ENCODE measurements at places on chromosomes 1 and 21.

DNA sequence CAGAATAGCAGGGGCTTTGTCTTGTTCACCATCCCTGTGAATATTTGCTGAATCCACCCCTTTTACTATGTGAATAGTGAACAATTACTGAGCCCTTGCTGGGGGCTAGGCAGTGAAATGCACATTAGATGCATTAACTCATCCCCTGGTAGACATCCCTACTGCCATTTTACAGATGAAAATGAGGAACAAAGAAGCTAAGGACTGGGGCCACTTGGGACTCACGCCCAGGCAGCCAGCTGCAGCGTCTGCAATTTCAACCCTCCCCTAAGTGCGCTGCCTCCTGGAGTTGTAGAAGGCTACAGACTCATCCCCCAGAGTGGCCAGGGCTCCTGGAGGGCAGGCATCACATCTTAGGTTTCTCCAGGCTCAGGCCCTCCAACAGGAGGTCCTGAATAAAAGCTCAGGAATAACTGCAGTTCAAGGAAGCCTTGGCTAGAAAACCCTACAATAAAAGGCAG, 31.6 kb downstream of the CAPZB start:
- no peak for DNase-seq

DNA sequence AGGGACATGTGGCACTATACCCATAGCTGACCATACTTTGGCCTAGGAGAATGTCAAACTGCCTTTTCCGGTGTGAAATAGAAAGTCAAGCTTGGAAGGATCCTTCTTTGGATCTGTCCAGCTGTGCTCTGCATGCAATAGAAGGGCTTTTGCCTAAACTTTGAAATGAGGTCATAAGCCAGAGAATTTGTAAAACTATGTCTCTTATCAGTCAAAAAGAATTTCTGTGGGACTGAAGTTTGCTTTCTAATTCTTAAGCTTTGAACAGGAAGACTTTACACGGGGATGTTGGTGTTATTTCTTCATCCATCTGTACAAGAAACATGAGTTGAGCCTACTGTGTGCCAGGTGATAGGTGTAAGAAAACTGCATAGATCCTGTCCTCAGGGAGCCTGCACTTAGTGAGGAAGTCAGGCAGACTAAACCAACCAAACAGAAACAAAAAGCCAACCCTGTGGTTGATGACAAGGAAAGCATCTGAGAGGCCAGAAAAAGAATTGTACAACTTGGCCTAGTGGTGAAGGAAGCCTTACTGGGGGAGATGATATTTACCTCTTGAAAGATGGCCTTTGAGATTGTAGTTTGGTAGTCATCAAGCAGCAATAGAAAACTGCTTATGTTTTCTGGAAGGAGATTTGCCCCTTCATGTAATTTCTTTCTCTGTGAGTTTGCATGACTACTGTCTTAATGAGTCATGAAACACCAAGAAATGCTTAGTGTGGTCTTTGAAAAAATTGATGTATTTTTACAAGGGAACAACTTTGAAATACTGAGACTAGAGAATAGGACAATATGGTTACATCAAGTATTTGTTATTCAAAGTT, 24.8 kb downstream of the TGFB2 start:
- DNase-seq, result no peak

GRCh38 chr1:39733161-39733560, 5.5 kb upstream of the PPIE start:
- no peak for DNase-seq

DNA sequence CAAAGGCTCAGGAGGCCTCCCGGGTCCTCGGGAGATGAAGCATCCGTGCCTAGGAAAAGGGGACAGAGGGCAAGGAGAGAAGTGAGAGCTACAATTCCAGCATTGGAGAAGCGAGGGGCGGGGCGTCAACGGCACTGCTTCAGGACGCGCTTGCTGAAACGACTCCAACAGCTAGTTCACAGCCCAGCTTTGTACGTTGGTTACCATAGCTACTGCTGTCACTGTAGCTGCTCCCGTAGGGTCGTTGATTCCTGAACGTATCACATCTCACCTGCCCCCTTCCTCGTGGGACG, 63.1 kb downstream of the TOR1AIP2 start:
- DNase-seq, result no peak

DNA sequence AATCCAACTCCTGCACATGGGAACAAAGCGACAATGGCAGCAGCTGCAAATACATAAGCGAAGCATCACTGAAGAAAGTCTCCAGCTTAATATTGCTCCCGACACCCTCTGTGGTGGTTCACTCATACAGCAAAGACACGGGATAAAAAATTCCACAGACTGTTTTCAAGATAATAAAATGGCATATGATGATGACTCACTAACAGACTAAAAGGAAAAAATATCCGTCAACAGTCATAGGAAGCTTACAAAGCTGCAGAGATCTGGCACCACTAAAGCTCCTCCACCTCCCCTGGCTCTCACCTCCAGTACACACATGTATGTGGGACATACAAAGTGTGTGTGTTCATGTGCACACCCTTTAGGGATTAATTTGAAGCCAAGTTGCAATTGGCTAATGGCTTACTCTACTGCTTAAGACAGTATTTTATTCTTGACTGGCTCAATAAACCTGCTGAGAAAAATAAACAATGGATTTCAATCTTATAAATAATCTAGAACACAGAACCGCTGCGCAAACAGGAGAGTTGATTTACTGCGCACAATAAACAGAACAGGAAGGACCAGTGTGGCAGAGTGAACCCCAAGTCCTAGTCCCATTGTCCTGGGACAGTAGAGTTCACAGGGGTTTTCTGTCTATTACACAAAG, 94.4 kb downstream of the SLC45A1 start:
- no peak for DNase-seq

DNA sequence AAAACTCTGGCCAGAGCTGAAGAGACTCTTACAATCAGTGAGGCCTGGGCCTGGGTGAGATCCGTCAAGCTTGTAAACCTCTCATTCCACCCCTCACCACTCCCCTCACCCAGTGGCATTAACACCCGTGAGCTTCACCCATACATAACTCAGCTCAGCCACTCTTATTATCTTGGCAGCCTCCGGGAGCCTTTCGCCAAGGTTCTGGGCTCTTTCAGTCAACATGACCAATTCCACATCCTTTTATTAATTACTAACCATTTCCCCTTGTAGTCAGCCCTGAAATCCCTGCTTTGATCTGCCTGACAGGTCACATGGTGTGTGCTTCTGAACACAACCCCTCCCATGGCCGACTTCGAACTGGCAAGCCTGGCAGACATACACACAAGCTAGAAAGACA, 134.8 kb downstream of the SETD4 start:
- DNase-seq, result no peak

DNA sequence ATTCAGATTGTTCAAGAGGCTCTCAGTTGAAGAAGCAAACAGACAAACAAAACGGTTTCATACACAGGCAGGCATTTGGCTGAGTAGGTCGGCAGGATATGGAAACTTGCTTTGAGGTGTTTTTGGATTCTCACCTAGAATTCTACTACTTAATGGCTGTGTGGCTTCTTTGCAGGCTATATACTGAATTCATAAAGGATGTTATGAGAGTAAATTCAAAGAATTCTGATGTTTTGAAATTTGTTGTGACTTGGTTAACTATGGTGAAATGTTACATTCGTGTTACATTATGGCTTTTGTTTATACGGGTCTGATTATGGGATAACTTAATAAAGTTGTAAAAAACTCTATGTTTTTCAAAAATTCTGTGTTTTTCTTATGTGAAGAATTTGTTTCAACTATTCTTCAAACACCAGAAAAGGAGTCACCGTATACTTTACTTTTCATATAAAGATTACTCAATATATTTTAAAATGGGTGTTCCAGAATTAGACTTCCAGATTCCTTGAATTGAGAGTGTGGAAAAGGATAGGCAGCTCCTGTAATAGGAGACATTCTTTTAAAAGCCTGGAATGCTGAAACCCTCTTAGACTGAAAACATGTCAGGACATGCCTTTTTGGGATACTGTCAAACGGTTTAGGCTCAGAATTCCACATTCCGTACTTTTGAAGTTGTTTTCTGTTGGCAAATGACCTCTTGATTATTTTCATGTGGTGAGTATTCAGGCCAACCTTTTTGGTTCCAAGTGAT, 8.2 kb upstream of the IRF2BP2 start:
- no peak for DNase-seq

GRCh38 chr1:13593511-13594131, 10.0 kb downstream of the PDPN start:
- no peak for DNase-seq

DNA sequence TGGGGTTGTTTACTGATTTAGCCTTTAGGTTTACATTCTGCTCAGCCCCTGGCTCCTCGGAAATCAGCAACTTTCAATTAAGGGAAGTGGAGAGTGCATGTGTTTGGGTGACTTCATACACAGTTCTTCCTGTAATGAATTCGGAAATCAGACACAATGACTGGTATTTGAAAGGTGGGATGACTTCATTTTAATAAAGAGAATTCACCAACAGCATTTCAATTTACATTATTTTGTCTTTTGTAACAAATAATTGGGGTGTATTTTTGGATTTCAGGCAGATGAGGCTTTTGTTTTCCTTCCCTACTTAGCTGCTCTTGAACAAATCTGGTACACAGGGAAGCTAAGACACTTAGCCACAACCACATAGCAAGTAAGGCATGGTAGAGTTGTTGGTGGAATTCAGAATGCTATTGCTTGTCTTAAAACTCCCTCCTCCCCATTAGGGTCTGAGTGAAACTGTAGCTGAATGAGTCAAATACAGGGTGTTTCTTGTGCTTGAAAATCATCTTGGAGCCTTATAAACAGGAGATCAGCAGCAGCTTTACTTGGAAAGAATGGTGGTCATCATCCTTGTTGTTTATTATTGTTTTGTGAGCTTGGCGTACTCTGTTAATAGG, 917 bp downstream of the STX12 start:
- no peak for DNase-seq

DNA sequence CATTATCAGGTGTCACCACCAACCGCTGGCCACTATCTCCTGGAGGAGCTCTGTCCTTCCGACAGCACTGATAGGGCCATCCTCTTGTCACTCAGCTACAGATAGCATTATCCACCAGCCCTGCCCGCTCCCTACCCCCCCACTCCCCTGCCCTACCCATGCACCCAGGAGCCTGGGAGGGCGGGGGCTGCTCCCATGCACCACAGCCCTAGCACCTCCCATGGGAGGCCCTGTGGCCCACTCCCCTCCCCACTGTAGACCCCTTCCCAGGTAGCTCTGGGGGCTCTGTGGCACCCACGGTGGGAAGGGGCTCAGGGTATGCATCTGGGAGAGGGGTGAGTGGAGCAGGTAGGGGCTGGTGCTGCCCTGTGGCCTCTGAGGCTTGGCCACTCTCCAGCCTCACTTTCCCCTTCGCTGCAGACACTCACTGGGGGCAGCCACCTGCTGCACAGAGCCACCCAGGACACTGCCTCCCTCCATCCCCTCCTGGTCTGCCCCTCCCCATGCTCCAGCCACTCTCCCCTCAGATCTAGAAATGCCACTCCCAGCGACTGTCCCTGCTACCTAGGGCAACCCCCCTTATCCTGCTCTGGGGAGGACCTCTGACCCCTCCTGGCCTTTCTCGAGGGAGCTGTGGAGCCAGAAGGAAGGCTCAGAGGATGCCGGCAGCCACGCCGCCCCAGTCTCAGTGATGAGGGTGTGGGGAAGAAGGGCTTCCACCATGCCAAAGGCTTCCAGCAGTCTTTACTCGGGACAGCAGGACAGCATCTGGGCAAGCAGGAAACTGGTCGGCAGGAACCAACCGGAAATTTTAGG, 58.5 kb downstream of the WNT9A start:
- DNase-seq, result peak; percentile 15

DNA sequence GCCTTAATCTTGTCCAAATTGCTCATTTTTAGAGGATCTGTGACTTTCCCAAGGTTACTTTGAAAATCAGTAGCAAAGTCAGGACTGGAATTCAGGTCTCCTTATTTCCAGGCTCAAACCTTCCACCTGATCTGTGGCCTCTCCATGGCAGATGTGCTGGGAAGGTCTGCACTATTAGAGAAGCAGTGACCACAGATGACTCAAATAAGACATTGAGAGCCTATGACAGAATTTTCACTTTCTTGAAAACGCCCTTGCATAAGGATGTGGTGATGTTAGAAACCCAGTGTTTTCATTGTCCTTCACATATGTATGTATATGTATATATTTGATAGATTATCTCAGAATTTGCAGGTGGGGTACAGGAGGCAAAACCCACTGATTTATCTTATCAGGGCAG, 45.3 kb downstream of the TTC39A start:
- DNase-seq, result no peak

GRCh38 chr1:205324781-205325180, 3.2 kb upstream of the NUAK2 start:
- DNase-seq, result no peak

DNA sequence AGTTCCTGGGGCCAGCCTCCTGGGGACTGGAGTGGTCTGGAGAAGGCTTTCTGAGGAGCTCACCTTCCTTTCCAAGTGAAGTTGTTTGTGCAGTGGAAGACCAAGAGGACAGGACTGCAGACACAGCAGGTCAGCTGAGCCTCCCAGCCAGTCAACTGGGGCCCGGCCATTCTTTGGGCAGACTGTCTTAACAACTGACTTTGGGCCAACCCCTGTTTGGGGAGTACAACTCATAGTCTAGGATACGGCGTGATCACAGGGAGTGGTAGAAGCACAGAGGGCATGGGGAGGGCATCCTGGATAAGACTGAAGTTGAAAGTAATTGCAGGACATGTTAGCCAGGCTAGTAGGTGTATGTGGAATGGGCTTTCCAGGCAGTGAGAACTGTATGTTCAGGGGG, 50.3 kb downstream of the PGM1 start:
- no peak for DNase-seq

GRCh38 chr1:114479134-114479533, 31.9 kb downstream of the TRIM33 start:
- no peak for DNase-seq

DNA sequence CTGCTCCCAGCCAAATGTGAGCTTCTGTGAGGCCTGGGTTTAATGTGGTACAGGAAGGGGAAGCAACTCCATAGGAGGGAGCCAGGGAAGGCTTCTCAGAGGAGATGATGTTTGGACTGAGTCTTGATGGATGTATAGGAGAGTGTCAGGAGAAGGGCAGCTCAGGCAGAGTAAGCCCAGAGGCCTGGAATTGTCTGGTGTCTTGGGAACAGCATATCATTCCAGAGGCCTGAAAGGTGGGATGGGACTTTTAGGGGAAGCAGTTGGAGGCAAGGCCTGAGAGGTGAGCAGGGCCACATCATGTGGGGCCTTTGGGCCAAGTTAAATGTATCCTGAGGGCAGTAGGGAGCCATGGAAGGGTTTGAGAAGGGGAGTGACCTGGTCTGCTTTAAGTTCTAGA, 148.6 kb upstream of the WNT4 start:
- DNase-seq, result no peak

All from CD4-positive, alpha-beta T cell treated with Interleukin-15 for 1 hour (primary cell).